Activated CD4-positive, alpha-beta T cell treated with anti-CD3 and anti-CD28 coated beads, Interleukin-2, Interleukin-6, amounts not matched to agents 100 ng/mL and 50 ng/mL, durations not matched to agents 16 hours and 8 hours (primary cell): ENCODE measurements at places on chromosomes 5 and 9.

- DNase-seq, result no peak
Measured at GRCh38 chr5:1736889-1737711, 62.5 kb downstream of the MRPL36 start.

- no peak for DNase-seq
Measured at GRCh38 chr9:93686127-93686879, 109.9 kb downstream of the PHF2 start.

DNA sequence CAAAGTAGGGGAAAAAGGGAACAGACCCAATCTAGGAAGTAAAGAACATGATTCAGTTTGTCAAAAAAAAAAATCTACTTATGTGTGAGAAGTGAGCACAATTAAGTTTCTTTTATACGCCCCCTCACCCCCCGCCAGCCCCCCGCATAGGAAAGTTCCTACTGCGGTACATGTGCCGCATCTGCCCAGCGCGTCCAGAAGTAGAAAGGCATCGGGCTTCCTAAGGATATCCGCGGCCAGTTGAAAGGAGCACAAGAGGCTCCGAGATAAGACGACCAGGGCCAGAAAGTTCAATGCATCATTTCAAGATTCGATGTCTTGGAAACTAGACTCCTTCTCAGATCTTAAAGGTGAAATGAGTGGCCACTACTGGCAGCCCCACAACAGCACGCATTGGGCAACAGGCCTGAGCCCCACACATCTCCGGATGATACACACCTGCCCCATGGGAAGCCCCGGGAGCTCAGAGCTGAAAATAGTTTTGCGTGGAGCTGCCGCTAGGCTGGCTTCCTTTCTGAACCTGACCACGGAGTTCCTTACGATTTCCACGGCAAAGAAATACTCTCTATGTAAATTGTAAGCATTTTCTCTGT, 203.9 kb downstream of the RAB3C start:
- DNase-seq, result no peak

GRCh38 chr5:83151821-83152220, 74.5 kb downstream of the XRCC4 start:
- no peak for DNase-seq

- DNase-seq, result no peak
Measured at GRCh38 chr5:163022582-163023128, 414.7 kb upstream of the CCNG1 start.

- DNase-seq, result no peak
Measured at GRCh38 chr9:107750741-107751566, 261.4 kb upstream of the KLF4 start.

GRCh38 chr5:36670548-36670947, 64.1 kb downstream of the SLC1A3 start:
- no peak for DNase-seq

GRCh38 chr5:78065663-78066062, 228.8 kb downstream of the AP3B1 start:
- DNase-seq, result no peak

DNA sequence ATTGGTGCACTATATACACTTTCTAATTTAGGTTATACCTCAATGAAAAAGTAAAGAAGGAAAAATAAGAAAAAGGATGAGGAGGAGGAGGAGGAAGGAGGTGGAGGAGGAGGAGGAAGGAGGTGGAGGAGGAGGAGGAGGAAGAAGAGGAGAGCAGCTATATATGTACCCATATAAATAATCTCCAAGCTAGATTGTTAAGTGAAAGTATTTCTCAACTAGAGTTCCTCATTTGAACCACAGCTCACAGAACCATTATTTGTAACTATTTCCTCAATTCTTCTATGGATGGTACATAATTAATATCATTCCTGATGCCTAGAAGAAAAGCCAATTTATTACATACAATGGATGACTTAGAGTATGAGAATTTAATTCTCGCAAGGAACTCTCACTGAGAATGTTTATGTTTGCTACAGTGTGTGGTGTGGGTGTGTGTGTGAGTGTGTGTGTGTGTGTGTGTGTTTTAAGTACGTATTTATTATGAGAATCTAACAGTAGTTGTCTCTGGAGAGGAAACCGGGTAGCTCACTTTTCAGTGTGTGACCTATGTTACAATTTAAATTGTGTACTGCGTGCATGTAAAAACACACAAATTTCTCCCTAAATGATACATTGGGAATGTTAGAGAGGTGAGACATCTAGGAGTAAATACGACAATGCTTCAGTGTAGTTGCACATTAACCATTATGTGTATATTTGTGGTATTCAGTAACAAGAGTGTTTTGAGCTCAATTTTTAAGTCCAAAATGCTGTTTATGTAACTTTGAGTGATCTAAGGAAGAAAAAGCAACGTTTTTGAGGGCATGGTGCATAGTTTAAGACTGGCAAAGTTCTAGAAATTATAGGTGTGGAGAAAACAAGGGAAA, 20.2 kb upstream of the NREP start:
- no peak for DNase-seq

DNA sequence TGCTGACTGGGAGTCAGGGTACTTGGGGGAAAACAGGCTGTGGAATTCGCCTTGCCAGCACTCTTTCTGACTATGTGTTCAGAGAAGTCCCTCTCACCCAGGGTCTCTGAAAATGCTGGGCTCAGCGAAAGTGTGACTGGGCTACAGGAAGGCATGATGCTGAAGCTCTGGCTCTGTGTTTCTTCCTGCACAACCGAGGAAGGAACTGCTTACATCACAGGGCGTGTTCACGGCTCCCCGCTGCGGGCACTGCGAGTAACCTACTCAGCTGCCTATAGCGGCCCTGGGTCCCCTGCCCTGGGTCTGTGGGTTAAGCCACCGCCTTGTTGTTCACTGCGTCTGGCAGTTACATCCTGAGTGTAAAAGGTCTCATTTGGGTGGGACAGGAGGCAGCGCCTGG, 222.4 kb upstream of the IRX4 start:
- no peak for DNase-seq

GRCh38 chr5:119356612-119357188, 881 bp downstream of the TNFAIP8 start:
- no peak for DNase-seq

DNA sequence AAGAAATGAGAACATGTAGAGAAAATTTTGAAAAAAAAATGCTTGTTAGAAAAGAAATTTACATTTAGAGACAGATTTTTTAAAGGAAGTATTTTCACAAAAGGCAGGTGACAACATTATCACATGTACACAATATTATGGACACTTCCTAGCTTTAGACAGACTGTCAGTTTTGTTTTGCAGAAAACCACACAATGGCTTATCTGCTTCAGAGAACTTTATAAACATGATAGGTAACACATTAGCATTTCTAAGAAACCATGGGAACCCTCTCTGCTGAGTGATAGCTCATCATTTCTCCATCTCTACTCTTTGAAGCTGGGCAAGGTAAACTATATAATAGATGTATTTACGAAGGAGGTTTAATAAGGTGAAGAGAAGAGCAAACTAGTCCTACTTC, 25.6 kb downstream of the POU5F2 start:
- no peak for DNase-seq

DNA sequence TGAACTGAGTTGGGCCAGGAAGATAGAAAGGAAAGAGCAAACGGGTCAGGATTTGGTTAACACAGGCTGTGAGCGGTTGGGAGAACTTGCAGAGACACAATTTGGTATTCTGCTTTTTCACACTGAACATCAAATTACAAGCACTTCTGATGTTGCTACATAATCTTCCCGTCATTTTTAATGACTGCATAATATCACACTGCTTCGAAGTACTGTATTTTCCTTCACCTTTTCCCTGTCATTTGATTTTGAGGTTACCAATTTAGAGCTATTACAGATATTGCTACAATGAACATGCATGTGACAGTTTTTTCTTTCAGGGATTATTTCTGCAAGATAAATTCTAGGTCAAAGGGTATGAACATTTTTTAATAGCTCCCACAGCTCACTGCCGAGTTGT, 71.4 kb upstream of the CPEB4 start:
- no peak for DNase-seq

GRCh38 chr5:181036816-181037364, 3.2 kb upstream of the BTNL9 start:
- DNase-seq, result no peak

GRCh38 chr5:55446640-55447351, 88.0 kb downstream of the PLPP1 start:
- DNase-seq, result no peak

- no peak for DNase-seq
Measured at GRCh38 chr5:154892369-154892771, 33.9 kb downstream of the CNOT8 start.

DNA sequence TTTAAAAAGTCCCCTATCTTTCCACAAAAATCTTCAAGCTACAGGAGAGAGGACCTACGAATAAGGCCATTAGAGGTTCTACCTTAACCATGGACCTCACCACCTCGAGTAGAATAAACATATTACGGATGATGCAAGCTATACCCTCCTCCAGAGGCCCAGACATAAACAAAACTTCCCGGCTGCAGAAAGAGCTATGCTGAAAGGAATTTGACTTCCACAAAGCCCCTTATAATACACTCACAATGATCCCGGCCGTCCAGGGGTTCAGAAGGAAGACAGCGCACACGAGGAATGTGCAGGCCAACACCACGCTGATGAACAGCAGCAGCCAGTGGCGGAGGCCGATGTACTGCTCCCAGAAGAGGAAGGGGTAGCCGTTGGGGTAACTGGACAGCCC, 59.0 kb downstream of the PTCH1 start:
- no peak for DNase-seq

DNA sequence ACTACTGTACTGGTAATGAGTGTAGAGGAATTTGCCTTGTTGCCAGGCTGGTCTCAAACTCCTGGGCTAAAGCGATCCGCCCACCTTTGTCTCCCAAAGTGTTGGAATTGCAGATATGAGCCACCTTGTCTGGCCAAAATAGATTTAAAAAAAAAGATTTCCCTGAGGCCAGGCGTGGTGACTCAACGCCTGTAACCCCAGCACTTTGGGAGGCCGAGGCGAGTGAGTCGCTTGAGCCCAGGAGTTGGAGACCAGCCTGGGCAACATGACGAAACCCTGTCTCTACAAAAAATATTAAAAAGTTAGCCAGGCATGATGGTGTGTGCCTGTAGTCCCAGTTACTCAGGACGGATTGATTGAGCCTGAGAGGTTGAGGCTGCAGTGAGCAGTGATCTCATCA, 62.5 kb downstream of the IPO11 start:
- DNase-seq, result no peak

DNA sequence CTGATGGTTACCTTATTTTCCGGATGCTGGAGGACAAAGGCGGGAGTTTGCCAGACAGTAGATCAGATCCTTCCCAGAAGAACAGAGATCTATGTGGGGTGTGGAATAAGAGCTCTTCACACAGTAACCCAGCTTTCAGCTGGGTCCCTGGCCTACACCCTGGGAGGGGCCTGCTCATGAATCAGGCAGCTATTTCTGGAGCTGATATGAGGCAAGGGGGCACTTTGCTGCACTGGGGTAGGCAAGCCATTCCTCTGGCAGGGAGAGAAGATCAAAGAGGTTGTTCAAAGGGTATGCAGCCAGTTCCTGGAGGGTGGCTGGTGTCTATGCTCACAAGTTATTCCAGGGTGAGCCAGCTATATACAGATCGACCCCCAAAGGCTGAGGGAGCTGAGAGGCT, 48.6 kb downstream of the CYSTM1 start:
- DNase-seq, result no peak

DNA sequence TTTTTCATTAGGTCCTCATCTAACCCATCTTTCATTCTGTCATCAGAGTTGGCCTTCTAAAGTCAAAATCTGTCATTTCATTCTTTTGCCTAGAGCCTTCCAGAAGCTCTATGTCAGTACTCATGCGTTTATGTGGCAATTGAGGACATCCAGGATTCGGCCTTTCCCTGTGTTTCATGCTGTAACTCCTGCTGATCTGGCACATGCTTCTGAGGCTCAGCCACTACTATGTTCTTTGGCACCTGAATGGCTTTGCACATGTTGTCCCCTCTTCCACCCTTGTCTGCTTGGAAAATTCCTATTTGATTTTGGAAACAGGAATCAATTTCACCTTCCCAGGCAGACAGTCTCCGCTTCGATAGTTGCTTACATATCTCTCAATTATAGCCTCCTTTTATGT, 84.9 kb downstream of the GDNF start:
- no peak for DNase-seq

- DNase-seq, result no peak
Measured at GRCh38 chr9:131594906-131595665, 49.8 kb downstream of the PRRT1B start.

DNA sequence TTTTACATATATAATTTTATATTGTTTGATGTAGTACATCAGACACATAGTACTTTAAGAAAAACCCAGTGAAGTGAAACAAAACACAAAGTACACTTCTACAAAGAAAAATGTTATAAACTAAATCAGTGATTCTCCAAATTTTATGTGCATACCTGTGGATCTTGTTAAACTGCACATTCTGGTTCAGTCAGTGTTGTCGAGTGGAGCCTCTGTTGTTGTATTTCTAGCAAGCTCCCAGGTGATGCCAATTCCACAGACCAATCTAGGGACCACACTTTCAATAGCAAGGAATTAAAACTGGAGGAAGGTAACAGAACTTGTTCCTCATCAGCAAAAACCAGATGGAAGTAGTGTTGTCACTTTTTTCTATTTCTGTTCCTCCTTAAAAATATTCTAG, 183.8 kb upstream of the CD180 start:
- DNase-seq, result no peak

GRCh38 chr5:169435506-169436229, 134.7 kb upstream of the SLIT3 start:
- no peak for DNase-seq

- no peak for DNase-seq
Measured at GRCh38 chr9:131179561-131180219, 54.3 kb downstream of the NUP214 start.

GRCh38 chr5:121373371-121373770, 478.3 kb upstream of the FTMT start:
- DNase-seq, result no peak

DNA sequence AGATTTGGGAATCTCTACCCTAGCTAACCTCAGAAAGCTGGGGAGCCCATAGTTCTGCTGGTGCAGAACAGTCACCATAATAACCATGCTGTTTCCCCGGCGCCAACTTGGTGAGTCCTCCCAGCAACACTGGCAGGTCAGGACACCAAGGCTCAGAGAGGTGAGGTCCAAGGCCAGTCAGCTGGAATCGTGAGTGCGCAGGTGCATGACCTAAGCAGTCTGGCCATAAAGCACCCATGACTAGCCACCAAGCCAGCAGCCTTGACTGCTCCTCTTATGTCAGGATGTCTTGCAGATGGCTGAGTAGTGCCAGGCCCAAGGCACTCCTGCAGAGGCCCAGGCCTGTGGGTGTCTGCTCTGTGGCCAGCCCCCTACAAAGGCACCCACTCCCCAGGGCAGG, 2.6 kb downstream of the RNF44 start:
- DNase-seq, result peak; percentile 43

DNA sequence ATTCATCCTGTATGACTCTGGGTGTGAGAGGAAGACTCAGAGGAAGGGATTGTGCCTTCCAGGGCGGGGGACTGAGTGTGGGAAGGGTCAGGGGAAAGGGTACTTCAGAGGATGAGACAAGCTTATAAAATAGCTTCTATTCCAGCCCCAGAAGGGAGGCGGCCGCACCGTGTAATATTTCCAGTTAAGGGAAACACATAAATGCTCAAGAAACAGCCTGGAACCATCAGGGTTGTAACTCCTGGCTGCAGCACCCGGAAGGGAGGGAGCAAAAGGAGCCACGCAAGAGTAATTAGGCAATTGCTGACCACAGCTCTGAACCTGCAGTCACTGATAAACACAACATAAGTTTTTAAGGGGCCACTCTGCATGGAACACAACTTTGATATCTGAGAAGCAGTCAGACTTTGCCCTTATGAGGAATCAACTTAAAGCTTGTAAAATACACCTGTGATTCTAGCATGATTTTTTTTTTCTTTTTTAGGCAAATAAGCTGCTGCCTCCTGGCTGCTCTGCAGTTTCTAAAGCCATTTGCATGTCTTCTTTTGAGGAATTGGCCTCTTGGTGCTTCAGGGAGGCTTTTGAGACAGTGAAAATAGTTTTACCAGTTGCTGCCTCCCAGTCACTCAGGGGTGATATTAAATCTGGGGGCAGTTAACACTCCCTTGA, 382.7 kb downstream of the ENC1 start:
- DNase-seq, result no peak
